ENCODE measurements at places on chromosomes 6 and 20.

- DNase-seq = no peak
Measured at GRCh38 chr6:7184502-7184901, 76.7 kb downstream of the RREB1 start.

GRCh38 chr20:21714297-21715192 lies 9.1 kb downstream of the PAX1 start:
- no peak for DNase-seq

DNA sequence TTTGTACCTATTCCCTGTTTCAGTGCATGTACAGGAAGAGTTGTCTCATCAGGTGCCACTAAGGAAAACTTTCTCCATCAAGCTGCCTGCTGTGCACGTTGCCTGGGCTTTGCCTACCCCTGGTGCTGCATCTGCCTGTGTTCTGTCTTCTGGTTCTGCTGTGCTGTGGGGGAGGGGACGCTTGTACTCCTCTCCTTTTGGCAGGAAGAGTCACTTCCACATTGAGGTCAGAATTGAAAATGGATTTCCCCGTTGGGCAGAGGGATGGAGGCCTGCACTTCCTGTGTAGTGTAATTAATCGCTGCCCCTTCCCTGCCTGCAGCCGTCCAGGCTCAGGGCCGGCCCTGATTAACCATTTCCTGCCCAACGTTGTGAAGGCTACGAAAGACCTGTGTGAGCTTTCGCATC lies 153.3 kb downstream of the SCML4 start:
- peak; percentile 60 for DNase-seq

GRCh38 chr6:84973606-84974005 lies 209.2 kb upstream of the TBX18 start:
- DNase-seq = no peak

GRCh38 chr6:37314487-37315156 lies 39.2 kb upstream of the RNF8 start:
- DNase-seq = peak; percentile 87

DNA sequence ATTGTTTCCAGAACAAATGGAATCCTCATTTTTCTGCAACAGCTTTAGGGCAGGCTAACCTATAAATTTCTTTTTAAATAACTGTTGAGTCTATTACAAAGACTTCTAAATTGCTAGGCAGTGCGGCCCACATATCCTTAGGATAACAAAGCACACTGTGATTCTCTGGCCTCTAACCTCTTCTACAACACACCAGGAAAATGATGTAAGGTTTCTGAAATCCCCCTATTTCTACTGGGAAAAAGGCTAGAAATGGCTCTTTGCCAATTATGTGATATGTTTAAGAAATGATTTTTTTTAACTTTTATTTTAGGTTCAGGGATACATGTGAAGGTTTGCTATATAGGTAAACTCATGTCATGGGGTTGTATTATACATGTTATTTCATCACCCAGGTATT lies 17.3 kb upstream of the NT5E start:
- DNase-seq = peak; percentile 85

- no peak for DNase-seq
Measured at GRCh38 chr6:50240986-50241385, 191.3 kb upstream of the DEFB112 start.

- DNase-seq = peak; percentile 72
Measured at GRCh38 chr20:32521780-32522525, 63.2 kb downstream of the NOL4L start.
